ENCODE measurements at places on chromosomes 6 and 20.

- no peak for DNase-seq
Measured at GRCh38 chr6:107699254-107699653, 124.9 kb downstream of the SCML4 start.

- DNase-seq = peak; percentile 65
Measured at GRCh38 chr6:2877960-2878359, 25.1 kb downstream of the SERPINB9 start.

GRCh38 chr20:53866794-53867740 is 203.3 kb downstream of the BCAS1 start:
- DNase-seq = no peak

DNA sequence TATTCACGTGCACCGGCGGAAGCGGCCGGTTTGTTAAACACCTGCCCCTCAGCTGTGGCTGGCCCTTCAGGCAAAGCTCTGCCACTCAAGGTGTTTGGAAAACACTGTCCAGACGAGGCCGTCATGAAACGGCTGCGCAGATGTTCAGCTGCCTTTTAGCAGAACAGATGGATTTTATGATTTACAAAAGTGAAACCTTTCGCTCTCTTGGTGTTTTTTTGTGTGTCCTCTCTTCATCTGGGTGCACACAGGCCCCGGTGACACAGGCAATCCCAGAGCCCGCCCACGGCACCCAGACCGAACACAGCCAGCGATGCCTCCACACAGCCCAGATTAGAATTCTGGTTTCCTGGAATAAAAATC is 397.0 kb downstream of the SMOC2 start:
- DNase-seq = no peak

DNA sequence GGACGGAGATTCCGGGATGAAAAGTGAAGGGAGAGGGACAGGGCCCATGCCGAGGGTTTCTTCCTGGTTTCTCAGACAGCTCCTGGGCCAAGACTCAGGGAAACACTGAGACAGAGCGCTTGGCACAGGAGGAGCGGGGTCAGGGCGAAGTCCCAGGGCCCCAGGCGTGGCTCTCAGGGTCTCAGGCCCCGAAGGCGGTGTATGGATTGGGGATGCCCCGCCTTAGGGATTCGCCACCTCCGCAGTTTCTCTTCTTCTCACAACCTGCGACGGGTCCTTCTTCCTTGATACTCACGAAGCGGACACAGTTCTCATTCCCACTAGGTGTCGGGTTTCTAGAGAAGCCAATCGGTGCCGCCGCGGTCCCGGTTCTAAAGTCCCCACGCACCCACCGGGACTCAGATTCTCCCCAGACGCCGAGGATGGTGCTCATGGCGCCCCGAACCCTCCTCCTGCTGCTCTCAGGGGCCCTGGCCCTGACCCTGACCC is 55.0 kb upstream of the HLA-A start:
- DNase-seq = peak; percentile 49

- DNase-seq = no peak
Measured at GRCh38 chr20:33677991-33678702, 3.9 kb upstream of the NECAB3 start.

GRCh38 chr6:26194816-26195375 is 107.7 kb downstream of the HFE start:
- DNase-seq = no peak

DNA sequence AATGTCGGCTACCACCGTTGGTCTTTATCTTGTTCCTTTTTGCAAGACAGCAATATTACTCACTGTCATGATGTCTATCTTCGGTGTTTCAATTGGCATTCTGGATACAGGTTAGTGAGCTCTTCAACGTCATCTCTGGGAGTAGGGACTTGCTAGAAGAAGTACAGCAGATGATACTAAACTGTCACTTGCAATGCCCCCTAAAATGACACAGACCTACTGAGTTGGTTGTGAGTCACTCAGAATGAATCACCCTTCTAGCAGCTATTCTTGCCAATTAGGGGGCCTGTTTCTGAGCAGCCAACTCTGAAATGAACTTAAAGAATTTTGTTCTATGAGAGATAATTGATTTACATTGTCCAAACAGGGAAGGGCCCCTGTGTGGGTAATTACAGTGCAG is 176.5 kb downstream of the SLC16A10 start:
- DNase-seq = no peak

- DNase-seq = no peak
Measured at GRCh38 chr6:41477572-41477971, 68.6 kb upstream of the FOXP4 start.

DNA sequence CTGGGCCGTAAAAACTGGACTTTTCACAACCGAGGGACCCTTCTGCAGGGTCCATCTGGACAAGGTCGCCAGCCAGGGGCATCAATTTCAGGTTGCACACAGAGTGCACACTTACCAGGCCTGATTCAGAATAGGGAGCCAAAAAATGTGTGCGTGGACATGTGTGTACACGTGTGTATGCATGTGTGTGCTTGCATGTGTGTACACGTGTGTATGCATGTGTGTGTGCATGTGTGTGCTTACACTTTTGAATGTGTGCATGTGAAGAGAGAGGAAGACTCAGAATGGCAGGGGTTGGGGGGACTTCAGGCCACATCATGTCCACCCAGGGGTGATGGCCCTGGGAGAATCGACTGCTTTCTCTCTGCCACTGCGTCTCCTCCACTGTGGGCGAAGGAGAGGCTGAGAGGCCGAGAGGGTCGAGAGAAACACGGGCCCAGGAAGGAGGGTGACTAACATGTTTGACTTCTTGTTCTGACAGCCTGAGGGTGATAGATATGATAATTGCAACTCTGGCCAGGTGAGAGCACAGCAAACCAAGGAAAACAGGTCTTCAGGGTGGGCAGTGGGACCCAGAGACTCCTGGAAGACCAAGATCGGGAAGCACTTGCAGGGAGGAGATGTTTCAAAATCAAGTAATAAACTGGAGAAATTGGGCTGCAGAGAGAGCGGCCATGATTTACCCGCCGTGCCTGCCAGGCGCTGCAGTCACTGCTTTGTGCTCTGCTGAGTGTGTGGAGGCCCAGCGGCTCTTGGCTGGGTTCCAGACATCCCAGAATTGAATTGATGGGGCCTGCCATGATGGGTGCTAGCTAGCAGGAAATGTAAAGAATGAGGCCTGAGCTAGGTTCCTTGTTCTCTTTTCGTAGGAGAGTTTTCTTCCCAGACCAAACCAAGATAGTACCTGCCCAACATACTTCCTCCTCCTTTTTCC is 310.8 kb downstream of the QKI start:
- no peak for DNase-seq

- no peak for DNase-seq
Measured at GRCh38 chr20:17497821-17498580, 33.2 kb downstream of the BFSP1 start.

DNA sequence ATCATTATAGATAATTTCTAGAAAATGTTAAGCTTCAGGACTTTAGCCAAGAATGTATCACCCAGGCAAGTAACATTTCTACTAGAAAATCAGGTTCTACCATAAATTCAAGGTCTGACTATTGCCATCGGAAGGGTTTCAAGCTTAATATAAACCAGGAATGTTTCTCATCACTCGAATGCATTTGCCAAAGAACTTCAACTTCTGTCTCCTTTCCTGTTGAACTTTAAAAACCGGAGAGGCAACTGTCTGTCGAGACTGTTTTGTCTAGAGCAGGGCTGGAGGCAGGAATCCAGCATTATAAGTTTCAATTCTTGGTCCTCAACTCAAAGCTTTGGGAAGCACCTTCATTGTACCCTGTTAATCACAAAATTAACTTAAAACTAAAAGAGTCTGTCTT is 264.7 kb downstream of the ZNF217 start:
- no peak for DNase-seq

- DNase-seq = no peak
Measured at GRCh38 chr6:127637830-127638409, 60.9 kb downstream of the C6orf58 start.

GRCh38 chr6:170420791-170421776 is 114.5 kb downstream of the FAM120B start:
- DNase-seq = no peak

- DNase-seq = no peak
Measured at GRCh38 chr6:148441454-148441911, 98.8 kb downstream of the SASH1 start.

DNA sequence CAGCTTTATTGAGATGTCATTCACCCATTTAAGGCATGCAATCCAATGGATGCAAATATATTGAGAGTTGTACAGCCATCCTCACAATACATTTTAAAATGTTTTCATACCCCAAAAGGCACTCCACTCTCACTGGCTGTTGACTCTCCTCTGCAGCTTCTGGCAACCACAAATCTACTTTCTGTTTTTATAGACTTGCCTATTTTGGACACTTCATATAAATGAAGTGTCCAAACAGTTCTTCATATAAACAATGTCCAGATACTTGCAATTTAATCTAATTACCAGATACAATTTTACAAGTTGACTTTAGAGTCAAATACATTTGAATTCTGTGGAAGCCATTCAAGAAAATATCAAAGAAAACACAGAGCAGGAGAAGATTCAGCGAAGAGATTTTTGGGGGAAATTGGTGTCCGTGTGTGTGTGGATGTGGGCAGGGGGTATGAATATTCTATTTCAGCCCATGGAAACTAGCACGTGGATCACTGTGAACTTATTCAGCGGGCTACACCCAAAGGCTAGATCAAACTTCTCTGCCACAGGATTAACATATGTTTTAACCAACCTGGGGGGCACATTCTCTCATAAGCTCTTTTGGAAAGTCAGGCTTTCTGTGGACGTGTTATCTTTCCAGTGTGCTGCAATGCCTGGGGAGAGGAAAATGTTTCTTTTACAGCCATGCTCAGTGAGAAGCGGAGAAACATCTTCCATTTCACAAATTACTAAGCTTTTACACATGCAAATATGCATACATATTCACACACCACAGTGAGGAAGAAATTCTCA is 73.9 kb downstream of the PLG start:
- no peak for DNase-seq

DNA sequence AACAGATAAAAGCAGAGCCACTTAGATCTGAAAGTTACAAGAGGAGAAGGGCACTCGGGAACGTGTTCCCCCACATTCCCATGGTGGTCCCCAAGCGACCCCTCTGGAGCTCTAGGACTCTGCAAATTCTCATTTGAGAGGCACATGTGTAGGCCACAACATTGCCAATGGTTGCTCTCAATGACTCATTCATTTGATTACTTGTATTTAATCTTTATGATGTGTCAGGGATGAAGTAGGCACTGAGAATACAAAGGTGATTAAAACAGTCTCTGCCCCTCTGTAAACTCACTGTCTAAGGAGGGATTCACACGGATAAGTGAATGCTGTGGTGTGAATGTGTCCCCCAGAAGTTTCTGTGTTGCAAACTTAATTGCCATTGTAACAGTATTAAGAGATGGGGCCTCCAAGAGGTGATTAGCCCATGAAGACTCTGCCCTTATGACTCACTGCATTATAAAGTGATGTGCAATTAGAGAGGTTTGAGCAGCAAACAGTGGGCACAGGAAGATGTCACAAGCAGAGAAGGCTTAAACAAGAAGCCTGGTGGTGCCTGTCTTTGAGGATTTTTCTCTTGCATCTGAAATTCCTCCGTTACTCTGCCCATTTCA is 34.0 kb upstream of the TRAM2 start:
- DNase-seq = no peak

DNA sequence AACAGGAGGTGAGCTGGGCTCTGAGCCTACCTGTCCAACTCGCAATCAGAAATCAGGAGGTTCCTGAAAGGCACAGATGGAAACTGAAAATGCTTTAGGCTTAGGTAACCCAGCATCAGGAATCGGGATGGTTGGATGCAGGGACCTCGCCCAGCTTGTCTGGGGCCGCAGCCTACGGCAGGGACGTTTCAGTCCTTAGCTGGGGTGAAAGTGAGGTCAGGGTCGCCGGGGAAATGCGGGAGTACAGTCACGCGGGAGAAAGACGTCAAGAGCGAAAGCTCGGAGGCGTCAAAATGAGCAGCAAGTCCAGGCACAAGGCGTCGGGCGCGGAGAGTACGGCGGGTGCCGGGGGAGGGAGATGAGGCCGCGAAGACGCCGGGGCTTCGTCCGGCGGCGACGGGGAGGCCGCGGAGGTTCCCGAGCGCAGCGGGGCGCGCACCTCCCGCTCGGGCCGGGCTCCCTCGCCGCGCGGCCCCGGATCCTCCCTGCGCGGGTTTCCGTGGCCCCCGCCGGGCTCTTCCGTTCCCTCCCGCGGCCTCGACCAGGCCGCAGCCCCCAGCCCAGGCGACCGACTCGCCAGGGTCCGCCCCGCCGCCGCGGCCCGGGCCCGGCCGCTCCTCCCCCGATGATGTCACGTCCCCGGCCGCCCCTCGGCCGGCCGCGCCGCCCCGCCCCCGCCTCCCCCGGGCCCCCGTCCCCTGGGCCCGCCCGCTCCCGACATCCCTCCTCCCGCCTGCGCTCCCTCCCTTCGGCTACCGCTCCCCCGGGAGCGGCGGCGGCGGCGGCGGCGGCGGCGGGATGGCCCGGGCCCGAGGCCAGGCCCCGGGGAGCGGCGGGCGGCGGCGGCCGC is at the start of gene EBF4:
EBF4 (plus strand) TSS at position 745 of the 850 bp plus-strand sequence. CDS start 866 bp downstream, outside the sequence.
- peak; percentile 18 for DNase-seq

DNA sequence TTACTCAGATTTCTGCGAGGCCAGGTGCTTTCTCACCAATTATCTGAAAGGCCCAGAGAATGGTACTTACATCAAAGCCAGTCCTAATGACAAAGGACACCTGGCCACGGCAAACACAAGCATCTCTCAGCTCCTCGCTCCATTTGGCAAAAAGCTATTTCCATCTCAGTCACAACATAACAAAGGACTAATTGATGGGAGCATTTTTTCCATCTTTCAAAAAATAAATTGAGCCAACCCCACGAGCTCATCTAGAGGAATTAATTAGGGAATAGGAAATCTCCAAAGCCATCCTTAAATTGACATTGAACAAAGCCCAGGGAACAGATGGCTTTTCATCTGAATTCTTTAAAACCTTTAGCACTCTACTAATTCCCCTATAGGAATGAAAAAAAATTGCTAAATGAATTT is 236.7 kb downstream of the HAO1 start:
- no peak for DNase-seq

DNA sequence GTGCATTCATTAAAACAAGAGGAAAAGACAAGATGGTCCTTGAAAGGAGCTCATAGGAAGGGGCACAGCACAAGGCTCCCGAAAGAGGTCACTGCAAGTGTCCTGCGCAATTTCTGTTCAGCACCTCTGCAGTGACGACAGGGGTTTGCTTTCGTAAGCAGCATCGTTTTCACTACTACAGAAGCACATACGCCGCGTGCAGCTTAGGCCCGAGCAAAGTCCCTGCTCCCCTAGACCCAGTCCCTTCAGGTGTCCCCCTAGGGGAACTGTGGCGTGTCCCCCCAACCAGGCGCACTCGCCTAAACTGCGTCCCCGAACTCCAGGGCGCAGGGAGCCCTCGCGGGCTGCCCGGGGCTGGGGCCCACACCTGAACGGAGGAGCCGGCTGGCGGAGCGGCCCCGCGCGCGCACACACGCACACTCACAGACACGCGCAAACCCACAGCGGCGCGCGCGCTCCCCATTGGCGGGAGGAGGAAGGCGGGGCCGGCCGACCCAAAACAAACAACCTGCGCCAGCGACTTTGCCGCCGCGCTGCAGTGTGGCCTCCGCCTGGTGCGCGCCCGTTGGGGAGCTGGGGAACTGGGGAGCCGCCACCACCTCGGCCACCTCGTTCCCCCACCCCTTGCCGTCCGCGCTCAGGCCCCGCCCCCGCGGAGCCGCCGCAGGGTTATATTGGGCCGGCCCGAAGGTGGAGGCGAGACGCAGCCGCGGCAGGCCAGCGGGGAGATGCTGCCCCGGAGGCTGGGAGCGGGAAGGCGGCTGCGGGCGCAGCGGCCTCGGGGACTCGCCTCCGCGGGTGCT is at the start of gene FOXQ1:
FOXQ1 (plus strand) TSS at position 699 of the 803 bp plus-strand sequence. CDS start 607 bp downstream, outside the sequence.
- DNase-seq = no peak

Measured in CD8-positive, alpha-beta memory T cell (primary cell).